Activated T-helper 1 cell treated with anti-CD3 and anti-CD28 coated beads, Interleukin-2, amount 50 U/mL, for 16 hours (primary cell): ENCODE measurements at places on chromosomes 2 and 18.

GRCh38 chr2:221371347-221371746, 200.8 kb downstream of the EPHA4 start:
- no peak for DNase-seq

- no peak for DNase-seq
Measured at GRCh38 chr2:234324116-234324515, 172.8 kb downstream of the ARL4C start.

DNA sequence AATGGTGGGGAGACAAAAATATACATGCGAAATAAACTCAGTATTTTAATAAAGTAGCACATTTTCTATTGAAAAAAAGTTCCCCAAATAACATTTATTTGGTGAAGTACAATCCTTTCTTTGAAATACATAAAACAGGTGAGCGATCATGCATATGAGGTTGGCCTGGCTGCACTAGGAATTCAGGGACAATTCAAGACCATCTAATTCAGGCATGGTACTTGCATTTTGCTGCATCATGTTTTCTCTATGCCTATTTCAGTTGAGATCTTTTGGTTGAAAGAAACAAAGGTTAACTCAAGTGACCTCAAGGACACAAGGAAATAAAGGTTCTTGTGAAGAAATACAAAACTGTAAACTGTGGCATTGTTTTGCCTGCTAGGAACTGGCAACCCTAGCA, 19.8 kb upstream of the TAF4B start:
- DNase-seq: no peak

- no peak for DNase-seq
Measured at GRCh38 chr2:127032621-127033020, 74.3 kb downstream of the BIN1 start.

- no peak for DNase-seq
Measured at GRCh38 chr18:50138181-50139064, 56.5 kb downstream of the MYO5B start.
